ENCODE measurements at places on chromosomes 7 and 10. TPM values are rescaled to one million over a fixed set of nuclear protein-coding genes. Genes with fewer than 3 reads are reported as not detected.

DNA sequence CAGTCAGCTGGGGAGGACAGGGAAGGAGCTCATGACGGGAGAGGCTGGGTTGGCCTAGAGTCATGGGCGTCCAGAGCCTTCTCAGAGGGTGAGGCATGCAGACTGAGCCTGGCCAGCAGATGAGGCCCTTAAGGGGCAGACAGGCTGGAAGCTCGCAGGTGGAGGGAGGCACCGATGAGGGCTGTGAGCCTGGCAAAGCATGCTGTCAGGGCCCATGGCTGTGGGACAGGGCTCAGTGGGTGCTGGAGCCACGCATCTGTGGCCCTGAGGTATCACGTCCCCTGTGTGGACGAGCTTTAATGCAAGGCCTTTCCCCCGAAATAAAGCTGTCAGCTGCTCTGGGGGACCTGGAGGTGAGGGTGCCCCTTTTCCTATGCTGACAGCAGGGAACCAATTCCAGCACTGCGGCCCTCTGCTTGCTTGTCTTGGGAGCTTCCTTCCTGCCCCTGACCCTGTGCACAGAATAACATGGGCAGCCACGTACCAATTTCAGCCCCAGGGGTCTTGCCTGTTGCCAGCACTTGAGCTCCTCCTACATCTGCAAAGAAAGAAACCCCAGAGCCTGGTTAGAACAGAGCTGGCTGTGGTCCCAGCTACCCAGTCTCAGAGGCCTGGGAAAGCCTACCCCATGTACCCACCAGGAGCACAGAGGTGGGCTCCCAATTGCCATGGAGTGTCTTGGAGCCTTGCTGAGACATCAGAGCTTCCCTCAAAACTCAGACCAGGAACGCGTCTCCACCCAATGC is 20.6 kb downstream of the TMEM273 start:
- DNase-seq = no peak

DNA sequence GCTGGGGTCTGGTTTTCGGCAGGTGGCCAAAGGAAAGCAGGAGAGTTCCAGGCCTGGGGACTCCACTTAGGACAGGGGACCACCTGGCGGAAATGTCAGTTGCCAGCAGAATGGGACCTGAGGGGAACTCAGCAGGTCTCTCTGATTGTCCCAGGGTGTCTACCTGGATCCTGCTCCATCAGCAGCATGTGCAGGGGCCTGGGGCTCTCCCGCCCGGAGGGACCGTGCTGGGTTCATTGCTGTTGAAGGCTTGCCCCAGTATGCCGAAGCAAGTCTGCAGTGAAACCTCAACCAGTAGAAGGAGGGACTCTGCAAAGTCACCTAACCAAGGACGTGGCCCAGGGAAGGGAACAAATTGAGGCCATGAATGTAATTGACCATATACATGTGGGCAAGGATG is 506.5 kb upstream of the MKI67 start:
- DNase-seq = no peak

Gene RELN
- 5.4 TPM for total RNA-seq

DNA sequence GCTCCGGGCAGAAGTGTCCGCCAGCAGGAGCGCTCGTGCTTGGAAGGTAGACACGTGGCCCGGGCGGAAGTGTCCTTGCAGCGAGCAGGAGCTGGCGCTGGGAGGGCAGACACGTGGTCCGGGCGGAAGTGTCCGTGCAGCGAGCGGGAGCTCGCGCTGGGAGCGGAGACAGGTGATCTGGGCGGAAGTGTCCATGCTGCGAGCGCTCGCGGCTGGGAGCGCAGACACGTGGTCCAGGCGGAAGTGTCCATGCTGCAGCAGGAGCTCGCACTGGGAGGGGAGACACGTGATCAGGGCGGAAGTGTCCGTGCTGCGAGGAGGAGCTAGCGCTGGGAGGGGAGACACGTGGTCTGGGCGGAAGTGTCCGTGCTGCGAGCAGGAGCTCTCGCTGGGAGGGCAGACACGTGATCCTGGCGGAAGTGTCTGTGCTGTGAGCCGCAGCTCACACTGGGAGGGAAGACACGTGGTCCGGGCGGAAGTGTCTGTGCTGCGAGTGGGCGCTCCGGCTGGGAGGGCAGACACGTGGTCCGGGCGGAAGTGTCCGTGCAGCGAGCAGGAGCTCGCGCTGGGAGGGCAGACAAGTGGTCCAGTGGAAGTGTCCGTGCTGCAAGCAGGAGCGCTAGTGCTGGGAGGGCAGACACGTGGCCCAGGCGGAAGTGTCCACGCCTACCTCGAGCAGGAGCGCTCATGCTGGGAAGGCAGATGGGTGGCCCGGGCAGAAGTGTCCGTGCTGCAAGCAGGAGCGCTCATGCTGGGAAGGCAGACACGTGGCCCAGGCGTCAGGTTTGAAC is 41.1 kb upstream of the PRKAR1B start:
- DNase-seq = no peak
